Esophagus muscularis mucosa (tissue), 4 donors: ENCODE measurements at places on chromosomes 6 and 20.
A peak's percentile ranks its signal among the peaks of the same experiment; 100 is the strongest.

DNA sequence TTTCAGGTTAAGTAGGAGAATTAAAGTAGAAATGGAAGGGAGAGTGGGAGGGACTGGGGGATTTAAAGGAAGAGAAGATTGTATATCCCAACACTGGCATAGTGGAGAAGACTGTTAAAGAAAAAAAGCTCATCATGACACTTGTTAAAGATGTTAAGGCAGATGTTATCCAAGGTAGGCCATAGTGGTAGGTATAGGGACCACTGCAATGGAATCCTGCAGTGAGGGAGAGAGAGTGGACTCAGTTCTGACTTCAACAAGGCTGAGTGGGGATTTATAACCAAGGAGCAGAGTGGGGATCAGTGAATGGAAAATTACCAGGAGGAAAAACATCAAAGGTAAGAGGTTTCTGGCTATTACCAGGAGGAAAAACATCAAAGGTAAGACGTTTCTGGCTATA is 21.1 kb downstream of the SMPDL3A start:
- H3K27me3 ChIP-seq: no peaks in the 10 kb centered on the region
- H3K4me1 ChIP-seq: no peaks in the 10 kb centered on the region
- no peak overlapping the region for H3K27ac ChIP-seq
- DNase-seq: no peak
- no peaks in the 10 kb centered on the region for H3K36me3 ChIP-seq

GRCh38 chr6:82364087-82365015 is 734 bp downstream of the TPBG start:
- H3K4me3 ChIP-seq: peak overlapping the region; percentile 72
- H3K36me3 ChIP-seq: peaks cover 3% of the 10 kb centered on the region
- peak overlapping the region; percentile 97 for H3K27ac ChIP-seq
- H3K4me1 ChIP-seq: peaks cover 43% of the 10 kb centered on the region
- no peaks in the 10 kb centered on the region for H3K27me3 ChIP-seq

GRCh38 chr6:132693478-132693877 is 20.4 kb downstream of the VNN1 start:
- H3K36me3 ChIP-seq: no peaks in the 10 kb centered on the region
- H3K27me3 ChIP-seq: no peaks in the 10 kb centered on the region
- DNase-seq: no peak
- H3K4me1 ChIP-seq: no peaks in the 10 kb centered on the region

DNA sequence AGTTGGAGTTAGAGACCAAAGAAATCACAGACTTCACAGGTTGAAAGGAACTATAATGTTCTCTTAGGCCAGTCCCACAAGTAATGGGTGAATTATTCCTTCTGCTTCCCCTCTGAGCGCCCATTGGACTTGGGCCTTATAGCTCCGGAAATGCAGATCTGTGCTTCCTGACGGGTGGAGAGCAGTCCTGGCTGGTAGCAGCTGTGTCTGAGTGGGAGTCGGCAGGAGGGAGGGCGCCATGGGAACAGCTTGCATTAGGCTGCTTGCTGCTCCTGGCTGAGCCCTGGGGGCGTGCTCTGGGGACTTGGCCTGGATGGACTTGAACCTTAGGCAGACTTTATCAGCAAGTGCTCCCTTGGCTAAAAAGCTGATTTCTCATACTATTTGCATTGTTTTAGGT is 18.4 kb upstream of the NUP153 start:
- H3K4me1 ChIP-seq: no peaks in the 10 kb centered on the region
- H3K36me3 ChIP-seq: no peaks in the 10 kb centered on the region
- no peak overlapping the region for H3K27ac ChIP-seq
- DNase-seq: no peak
